ENCODE measurements at places on chromosomes 2 and 18.

GRCh38 chr2:10447300-10447894 lies 730 bp downstream of the ODC1 start:
- DNase-seq: no peak

GRCh38 chr2:36701918-36702317 lies 5.4 kb downstream of the VIT start:
- no peak for DNase-seq

DNA sequence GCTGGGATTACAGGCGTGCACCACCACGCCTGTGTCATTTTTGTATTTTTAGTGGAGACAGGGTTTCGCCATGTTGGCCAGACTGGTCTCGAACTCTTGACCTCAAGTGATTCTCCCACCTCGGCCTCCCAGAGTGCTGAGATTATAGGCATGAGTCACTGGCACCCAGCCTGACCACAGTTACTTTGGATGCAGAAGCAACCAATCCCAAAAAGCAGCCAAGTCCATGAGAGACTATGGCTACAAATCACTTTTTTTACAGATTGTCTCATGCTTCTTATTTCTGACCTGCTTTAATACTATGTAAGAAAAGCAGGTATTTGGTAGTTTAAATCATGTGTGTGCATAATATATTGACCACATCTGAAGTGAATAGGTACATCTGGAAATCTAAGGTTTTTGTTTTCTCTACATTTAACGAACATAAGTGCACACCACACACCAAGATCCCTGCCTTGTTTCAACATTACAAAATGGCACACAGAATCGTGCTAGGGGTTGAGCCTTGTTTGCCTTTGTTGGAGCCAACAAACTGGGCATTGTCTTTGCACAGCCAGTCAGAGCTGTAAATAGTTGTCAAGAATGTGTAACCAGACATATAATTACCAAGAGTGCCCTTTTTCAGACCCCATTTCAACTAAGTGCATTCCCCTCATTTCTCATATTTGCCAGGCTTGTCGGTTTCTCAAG lies 18.3 kb upstream of the MAP4K4 start:
- DNase-seq: no peak

DNA sequence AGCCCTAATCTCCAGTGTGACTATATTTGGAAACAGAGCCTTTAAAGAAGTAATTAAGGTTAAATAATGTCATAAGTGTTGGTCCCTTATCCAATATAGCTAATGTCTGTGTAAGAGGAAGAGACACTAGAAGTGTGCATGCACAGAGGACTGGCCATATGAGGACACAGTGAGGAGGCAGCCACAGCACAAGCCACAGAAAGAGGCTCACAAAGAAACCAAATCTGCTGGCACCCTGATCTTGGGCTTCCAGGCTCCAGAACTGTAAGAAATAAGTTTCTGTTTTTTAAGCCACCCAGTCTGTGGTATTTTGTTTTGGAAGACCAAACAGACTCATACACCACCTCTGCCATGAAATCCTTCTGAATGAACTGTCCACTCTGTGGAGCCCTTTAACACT lies 186.4 kb upstream of the SLC39A10 start:
- no peak for DNase-seq

DNA sequence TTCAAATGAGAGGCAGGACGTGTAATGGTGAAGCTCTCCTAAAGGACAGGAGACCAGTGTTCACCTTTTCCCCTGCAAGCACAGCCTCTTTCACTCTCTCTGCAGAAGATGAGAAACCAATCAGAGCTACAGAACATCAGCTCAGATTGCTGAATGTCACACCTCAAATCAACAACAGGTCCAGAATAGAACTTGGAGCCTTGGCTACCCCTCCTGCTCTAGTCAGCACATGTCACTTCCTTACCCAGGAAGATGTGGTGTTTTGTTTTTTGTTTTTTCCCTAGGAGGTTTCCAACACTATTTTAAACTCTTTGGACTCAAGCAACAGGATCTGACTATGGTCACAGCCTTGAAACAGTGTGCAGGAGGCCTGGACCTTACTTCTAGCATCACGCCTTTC lies 41.3 kb upstream of the PCBP1 start:
- DNase-seq: no peak

- DNase-seq: no peak
Measured at GRCh38 chr2:80050246-80050645, 254.3 kb downstream of the LRRTM1 start.

- DNase-seq: no peak
Measured at GRCh38 chr2:203997980-203998809, 61.6 kb downstream of the ICOS start.

DNA sequence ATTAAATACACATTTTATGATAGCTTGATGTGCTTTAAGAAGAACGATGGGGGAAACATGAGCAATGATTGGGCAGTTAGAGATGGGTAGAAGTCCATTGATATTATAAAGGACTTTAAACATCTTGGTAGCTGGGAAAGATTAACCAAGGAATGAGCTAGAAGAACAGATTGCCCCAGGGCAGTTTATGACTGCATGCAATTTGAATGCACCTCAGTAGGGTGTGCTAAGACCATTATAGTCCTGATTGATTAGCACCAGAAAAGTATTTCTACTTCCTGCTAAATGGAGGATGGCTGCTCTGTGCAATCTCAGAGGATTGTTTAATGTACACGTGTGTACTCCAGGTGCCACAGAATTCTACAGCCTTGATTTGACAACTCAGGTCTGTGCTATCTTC lies 641.9 kb downstream of the CNTNAP5 start:
- no peak for DNase-seq

DNA sequence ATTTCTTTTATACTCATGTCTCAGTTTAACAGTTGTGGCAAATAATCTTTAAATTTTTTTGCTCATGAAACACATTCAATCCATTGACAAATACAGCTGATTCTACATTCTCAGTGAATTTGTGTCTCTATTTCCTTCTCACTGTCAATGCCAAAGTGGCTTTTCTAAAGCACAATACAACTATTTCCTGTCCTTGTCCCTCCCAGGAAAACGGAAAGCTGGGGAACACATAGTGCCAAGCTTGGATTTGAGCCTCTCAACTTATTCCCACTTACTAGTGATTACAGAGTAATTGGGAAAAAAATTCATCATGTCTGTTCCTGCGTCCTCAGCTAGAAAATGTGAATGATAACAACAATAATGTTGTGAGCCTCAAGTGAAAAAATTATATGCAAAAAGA lies 899.7 kb upstream of the CDH2 start:
- DNase-seq: no peak

GRCh38 chr2:185644828-185645227 lies 93.8 kb upstream of the FSIP2 start:
- DNase-seq: peak; percentile 55

GRCh38 chr2:112843836-112844235 lies 7.3 kb upstream of the IL1B start:
- DNase-seq: no peak

GRCh38 chr18:22176420-22177326 lies 7.3 kb downstream of the GATA6 start:
- DNase-seq: no peak

GRCh38 chr2:197113275-197113711 lies 186.8 kb upstream of the PGAP1 start:
- DNase-seq: peak; percentile 21

GRCh38 chr2:85579266-85579935 lies 2.0 kb downstream of the VAMP8 start:
- DNase-seq: no peak

GRCh38 chr2:216572582-216573578 lies 60.3 kb upstream of the IGFBP2 start:
- DNase-seq: no peak

DNA sequence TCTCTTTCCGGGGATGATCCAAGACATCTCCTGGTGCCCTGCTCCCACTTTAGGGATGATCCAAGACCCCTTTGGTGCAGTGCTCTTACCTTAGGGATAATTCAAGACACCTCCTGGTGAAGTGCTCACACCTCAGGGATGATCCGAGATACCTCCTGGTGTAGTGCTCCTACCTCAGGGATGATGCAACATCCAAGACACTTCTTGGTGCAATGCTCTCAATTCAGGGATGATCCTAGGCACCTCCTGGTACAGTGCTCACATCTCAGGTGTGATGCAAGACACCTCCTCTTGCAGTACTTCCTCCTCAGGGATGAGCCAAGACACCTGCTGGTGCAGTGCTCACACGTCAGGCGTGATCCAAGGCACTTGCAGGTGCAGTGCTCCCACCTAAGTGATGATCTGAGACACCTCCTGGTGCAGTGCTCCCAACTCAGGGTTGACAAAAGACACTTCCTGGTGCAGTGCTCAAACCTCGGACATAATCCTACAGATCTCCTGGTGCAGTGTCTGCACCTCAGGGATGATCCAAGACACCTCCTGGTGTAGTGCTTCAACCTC lies 122.3 kb downstream of the ASB1 start:
- no peak for DNase-seq

DNA sequence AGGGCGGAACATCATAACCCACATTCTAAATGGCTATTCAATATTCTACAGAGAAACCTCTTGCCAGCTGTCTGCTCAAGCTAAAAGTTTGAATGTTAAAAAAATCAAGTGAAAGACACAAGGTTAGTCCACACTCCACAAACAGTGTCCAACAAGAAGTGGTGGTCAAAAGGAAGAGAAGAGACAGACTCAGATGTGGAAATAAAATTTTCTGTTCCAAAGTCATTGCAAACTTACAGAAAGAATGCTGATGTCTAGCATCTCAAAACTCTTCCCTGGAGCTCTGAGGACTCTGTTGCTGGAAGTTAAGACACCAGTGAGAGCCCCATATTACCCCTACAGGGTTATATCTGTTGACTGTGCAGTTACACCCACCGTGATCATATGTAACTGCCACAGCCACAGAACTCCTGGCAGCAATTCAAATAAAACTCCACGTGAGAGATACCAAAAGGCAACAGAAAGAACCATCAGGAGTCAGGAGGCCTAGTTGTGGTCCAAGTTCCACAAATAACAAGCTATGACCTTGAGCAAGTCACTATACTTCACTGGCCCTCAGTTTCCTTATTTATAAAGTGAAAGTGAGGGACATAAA lies 60.9 kb downstream of the AAK1 start:
- DNase-seq: no peak

DNA sequence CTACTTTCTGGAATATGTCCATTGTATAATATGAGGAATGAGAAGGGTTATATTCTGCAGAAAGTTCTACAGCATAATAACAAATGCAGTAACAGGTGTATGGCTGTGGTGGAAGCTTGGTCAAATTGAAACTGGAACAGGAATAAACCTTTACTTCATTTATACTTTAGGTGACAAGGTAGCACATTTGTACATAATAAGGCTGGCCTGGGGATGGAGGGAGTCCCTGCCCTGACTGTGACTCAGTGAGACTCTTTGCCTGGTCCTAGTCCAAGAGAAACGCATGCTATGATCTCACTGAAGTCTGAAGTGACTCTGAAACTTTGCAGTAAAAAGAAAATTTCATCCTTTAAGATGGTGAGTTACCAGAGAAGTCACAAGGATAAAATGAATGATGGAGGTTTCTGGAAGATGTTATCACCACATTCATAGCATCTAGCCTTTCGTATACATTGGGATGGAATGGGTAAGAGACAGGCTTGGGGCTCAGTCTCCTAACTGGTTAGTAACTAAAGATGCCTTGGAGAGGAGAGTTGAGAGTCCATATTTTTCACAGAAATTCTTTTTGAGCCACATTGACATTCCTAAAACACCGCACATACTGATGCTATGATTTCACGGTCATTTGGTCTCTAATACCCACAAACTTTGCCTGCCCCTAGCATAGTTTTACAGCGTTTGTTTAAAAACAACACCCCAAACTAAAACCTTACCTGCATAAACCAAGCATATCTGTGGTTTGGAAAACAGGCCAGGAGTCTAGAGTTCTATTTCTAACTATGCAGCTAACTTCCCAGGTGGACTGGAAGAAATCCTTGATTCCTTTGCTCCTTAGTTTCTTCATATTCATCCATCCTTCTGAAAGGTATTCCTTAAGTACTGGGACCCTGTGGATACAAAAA lies 42.4 kb upstream of the NABP1 start:
- no peak for DNase-seq

GRCh38 chr2:127128445-127128904 lies 21.5 kb upstream of the BIN1 start:
- DNase-seq: no peak

GRCh38 chr2:240731178-240731545 lies 39.5 kb downstream of the AQP12A start:
- no peak for DNase-seq

GRCh38 chr2:156472686-156473085 lies 36.5 kb downstream of the GPD2 start:
- no peak for DNase-seq

GRCh38 chr18:845152-845819 lies 33.2 kb upstream of the YES1 start:
- DNase-seq: no peak

DNA sequence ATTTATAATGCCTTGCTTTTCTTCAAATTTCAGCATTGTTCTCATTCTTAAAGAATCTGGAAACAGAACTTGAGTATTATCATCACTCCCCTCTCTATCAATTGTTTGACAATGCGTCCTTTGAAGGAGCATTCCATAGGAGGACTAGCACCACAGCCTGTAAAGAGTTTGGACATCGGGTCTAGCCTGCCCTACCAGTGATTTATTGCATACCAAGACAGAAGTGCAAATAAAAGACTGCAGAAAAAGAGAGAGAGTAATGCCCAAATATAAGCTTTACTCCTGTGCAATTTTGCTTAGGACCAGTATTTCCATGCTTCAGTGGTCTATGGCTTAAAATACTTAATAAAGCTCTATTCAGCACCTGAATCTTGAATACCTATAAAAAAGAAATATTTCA lies 55.4 kb upstream of the MAP2 start:
- DNase-seq: no peak

- no peak for DNase-seq
Measured at GRCh38 chr2:149226790-149227189, 103.6 kb upstream of the LYPD6 start.

- DNase-seq: peak; percentile 11
Measured at GRCh38 chr2:66587216-66587615, 152.3 kb downstream of the MEIS1 start.

DNA sequence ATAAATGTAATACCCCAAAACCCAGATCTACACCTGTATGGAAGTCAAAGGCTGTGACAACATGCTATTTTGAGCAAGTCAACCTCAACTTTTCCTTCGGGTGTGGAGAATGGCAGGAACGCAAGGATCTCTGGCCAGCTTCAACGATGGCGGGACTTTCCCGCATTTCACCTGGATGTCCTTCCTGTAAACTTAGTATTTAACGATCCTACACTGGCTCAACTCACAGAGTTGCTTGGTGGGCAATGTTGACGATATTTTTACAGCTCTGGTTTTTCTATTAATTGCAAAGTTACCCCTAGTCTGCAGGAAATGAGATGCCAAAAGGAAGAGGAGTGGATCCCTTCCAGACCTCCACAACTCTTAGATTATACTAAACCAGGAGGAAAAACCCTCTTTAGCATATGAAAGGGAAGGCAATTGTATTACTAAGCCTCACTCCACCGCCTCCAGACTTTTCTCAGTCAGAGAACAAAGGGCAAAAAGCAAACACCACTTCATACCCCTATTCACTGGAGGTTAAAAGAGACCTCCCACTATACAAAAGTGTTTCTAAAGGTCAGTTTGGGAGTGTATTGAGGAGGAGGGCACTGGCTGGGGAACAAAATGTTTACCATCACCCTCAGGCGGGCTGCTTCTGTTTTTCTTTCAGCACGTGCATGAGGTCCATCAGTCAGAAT lies 56.5 kb upstream of the ACVR1 start:
- DNase-seq: no peak
